ENCODE measurements at places on chromosomes 3 and 15. TPM values are rescaled to one million over a fixed set of nuclear protein-coding genes. Genes with fewer than 3 reads are reported as not detected.

DNA sequence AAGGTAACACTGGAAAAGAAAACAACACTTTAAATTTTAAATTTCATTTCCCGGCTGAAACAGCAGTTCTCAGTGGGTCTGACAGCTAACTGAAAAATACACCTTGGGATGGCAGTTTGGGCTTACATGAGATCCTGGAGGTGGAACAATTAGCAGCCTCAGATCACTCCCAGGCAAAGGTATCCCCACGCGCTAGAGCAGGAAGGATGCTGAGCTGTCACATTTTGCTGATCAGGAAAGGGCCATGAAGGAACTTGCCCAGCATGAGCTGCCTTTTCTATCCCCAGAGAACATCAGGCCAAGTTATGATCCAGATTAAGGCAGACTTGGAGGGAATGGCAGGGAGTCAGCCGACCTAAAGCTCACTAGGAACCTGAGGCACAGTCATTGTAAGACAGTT, 204.8 kb upstream of the SLC2A2 start:
- no peak for DNase-seq

DNA sequence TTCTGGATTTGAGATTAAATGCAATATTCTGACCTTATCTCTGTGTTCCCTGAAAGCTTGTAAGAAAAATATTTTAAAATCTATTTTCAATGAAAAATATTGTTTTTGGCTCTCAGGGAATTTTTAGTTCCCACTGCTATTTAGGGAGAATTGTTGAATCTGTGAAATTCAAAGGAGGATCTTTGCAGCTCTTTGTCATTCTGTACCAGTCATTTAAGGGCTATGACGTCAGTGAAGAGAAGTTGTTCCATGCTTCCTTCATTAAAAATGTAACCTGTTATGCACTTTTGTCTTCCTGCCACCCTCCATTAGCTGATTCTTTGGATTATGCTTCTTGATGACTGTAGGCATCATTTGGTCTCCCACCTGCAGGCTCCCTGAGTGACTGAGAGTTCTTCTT, 427.8 kb upstream of the C2CD4B start:
- DNase-seq, result no peak

DNA sequence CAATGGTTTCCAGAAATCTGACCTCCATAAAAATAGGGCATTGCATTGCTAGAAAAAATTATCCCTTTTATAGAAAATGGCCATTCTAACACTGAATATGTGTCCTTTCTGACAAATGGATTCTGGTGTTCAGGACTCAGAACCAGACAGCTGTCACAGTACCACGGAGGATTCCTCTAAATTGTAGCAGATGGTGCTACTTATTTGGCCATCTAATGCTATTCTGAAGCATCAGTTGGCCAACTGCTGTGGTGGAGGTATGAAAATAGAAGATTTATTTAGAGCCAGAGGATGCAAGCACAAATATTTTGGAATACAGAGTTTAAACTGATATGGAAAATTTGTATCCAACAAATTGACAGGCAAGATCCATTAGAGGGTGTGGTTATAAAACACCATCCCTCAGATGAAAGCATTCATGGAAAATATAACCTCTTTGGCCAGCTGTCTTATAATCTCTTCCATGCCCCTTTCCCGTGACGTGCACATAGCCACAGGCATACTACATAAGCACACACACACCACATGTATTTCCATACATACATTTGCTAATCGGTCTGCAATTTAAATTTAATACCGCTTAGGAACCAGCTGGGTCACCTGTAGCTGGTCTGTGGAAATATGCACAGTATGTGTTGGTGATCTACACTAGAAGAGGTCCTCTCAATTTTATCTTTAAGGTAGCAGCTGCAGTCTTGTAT, 302.7 kb upstream of the KCNMB2 start:
- DNase-seq, result no peak

- no peak for DNase-seq
Measured at GRCh38 chr15:95910643-95911212, 419.8 kb upstream of the NR2F2 start.

The ACTC1 gene
- total RNA-seq, result not detected

The CYP1A2 gene
- total RNA-seq, result not detected

The HRG gene
- total RNA-seq, result not detected

The EFCC1 gene
- 3.0 TPM for total RNA-seq

The CCNB2 gene
- 22.3 TPM for total RNA-seq
